ENCODE measurements at places on chromosomes 3 and 15.

- no peak for ATAC-seq
Measured at GRCh38 chr3:114861666-114862065, 285.4 kb downstream of the ZBTB20 start.

DNA sequence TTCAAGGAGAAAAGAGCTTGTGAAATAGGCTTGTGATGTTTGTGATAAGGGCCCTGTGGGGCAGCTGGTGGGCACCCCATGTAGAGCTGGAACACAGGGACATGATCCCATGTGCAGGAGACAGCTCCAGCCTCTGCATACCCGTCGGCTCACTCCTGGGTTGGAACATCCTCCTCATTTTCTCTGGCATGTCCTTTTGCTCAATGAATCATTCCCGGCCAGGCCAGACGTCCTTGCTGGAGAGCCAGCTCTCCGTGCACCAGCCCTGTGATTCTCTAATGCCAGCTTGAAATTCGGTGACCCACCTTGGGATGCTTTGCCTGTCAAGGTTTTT is 77.3 kb downstream of the SMAD3 start:
- peak; percentile 2 for ATAC-seq

DNA sequence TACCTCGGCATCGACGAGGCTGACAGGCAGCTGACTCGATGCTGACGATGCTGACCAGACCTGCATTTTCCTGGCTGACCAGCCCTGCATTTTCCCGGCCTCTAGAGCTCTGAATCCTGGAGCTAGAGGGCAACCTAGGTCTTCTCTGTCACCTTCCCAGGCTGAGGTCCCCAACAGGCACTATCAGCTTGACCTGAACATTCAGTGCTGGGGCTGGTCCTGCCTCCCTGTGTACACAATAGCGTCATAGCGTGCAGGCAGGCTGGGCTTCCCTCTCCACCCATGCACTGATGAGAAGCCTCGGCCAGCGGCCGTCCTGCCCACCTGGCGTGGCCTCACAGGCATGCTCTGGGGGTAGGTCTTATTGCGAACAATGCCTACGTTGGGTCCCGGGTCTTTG is 62.3 kb upstream of the SNRPA1 start:
- ATAC-seq, result peak; percentile 27

- ATAC-seq, result no peak
Measured at GRCh38 chr15:49290191-49290590, 120.1 kb downstream of the GALK2 start.

GRCh38 chr3:56424336-56424735 is 43.9 kb downstream of the ERC2 start:
- no peak for ATAC-seq

GRCh38 chr3:127421943-127422662 is 134.3 kb upstream of the PRR20G start:
- no peak for ATAC-seq

DNA sequence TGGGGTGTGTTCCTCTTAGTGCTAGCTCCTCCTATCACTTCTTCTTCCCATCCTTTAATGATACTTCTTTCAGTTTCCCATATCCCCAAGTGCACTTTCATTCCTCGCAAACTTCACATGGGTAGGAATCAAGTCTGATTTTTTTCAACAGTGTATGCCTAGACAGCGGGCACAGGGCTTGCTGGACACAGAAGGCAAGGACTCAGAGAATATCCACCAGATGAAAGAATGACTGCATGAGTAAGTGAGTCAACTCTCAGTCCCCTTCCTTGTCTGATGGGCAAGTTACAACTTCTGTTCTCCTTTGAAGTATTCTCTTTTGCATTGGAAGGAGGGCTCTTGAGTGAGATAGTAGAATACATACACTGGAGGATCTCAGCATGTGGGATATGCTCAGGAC is 3.1 kb upstream of the SQOR start:
- peak; percentile 25 for ATAC-seq

DNA sequence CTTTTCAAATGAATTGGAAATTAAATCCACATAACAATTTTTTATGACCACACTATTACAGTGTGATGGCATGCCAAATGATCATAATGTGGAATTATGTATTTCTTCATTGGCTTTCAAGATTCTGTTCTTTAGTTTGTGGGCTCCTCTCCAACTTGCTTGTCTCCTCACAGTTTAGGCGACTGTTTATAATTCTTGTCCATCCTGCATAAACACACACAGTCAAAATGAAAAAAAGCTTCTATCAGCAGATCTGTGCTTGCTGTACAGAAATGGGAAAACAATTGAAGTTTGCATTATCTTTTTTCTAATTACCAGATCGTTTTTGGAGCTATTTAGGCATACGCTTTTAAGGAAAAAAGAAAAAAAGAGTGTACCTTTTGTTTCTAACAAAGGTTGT is 37.0 kb downstream of the OPA1 start:
- ATAC-seq, result no peak

DNA sequence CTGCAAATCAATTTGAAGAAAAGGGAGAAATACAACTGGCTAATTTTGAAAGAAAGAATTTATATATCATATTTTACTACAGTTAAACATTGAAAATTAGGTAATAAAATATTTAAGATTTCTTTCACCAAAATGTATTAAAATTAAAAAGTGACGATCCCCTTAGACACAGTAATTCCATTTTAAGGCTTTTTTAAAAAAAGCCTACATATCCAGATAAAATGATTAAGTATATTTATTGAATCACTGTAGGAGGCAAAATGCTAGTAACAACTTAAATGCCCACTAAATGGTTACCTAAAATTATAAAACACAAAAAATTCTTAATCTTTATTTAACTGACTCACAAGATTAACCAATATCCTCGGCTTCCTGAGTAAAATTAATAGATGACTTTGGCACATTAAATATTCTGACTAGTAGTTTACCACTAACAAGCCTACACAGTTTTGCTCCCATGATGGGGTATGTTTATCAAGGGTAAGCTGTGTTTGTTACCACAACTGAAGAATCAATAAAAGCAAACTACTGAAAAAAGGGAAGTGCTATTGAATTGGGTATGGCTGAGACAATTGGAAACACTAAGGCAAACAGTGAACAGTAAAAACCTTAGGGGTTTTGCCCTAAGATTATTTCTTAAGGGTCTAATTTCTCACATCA is 28.4 kb downstream of the ANKRD28 start:
- ATAC-seq, result no peak

GRCh38 chr3:71010726-71011455 is 572.6 kb downstream of the FOXP1 start:
- ATAC-seq, result no peak

GRCh38 chr3:39965997-39966396 is 156.6 kb downstream of the MYRIP start:
- no peak for ATAC-seq

DNA sequence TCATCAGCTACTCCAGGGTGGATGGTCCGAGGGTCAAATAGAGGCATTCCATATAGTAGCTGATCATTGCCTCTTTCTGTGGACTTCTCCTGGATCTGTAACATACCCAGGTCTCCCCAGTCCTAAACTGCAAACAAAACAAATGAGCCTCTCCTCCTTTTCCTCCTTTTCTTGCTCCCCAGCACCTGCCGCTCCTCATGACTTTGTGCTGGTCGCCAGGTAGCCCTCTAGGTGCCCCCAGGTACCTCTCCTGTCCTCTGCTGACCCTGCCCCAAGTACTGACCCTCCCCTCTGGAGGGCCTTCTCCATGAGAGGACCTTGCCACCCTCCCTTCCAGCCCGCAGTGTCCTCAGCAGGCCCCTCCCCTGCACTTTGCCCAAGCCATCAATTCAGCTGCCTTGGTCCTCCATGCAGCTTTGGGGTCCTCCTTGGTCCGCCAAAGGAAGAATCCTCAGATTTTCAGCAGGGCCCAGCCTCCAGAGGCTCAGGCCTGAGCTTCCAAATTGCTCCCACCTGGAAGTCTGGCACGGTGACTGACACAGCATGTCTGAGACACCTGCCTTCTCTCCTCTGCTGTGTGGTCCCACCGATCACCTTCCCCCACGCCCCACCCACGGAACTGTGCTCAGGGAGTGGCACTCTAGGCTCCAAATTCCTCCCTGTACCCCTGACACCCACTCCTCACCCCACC is 111.0 kb downstream of the LRRK1 start:
- no peak for ATAC-seq

- ATAC-seq, result peak; percentile 84
Measured at GRCh38 chr15:44536302-44536961, 515 bp upstream of the EIF3J start.

- no peak for ATAC-seq
Measured at GRCh38 chr3:185625784-185626183, 39.7 kb downstream of the SENP2 start.

DNA sequence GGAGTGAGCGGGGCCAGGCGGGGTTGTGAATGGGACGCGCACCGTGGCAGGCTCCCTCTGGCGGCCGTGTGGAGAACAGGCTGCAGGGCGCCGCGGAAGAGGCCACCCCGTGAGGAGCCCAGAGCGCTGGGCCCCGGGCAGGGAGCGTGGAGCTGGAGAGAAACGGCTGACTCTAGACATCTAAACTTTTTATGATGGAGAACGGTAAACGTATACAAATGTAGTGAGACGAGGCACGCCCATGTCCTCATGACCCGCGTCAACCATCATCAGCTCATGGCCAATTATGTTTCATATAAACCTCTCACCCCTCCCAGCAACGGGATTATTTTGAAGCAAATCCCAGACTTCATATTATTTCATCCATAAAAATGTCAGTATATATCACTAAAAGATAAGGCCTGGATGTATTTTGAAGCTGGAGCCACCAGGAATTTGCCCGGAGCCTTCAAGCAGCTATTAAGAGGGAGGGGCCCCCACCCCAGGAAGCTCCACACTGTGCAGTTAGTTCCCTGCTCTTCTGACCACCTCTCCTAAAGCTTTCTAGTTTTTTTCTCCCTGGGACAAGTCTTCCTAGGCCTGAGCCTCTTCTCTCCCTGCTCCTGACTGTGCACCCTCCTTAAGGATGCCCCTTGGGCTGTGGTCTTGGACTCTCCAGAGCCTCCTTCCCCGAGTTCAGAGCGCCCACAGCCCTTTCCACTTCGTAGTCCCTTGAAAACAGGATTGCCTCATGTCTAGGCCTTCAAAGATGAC is 149.5 kb downstream of the SMAD6 start:
- ATAC-seq, result peak; percentile 96

- peak; percentile 95 for ATAC-seq
Measured at GRCh38 chr3:190321789-190322603, at the start of gene CLDN1. CLDN1 (minus strand) TSS chr3:190322446; CDS start chr3:190322206, 240 bp downstream.

GRCh38 chr3:196081002-196081833 is 672 bp downstream of the TFRC start:
- ATAC-seq, result peak; percentile 68

DNA sequence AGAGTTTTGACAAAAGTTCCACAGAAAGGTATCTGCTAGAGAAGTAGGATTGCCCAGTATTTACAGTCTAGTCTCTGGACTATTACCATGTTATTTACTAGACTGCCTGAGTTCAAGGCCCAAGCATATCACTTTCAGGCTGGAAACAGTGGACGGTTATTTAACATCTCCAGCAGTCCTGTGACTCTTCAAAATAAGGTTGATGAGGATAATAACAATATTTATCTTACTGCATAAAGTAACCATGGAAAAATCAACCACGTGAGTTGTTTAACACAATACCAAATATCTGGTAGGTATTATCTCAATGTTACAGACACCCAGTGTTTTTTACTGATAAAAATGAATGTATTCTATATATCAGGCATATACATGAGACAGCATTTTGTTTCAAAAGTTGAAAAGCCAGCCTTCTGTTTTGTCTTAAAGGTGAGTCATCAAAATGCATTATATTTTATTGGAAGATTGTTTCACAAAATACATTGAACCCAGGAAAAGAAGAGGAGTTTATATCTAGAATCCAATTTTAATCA is 535.8 kb downstream of the TBL1XR1 start:
- no peak for ATAC-seq

- ATAC-seq, result peak; percentile 89
Measured at GRCh38 chr15:42035435-42035761, 14.6 kb upstream of the PLA2G4E start.

DNA sequence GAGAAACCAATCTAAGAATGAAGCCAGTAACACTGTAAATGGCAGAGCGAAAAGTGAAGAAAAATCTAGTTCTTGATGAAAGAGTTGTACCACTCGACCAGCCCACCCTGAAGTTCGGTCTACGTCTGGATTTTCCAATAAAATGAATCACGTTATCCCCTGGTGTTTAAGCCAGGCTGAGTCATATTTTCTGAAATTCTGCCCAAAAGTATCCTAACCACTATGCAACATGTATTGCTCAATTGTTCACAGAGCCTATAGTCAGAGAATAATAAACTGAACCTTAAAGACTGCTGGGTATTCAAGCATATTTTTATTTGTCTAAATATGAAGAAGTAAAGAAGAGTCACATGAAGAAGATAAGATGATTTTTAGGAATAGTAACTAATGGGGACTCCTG is 245.7 kb downstream of the FGF12 start:
- no peak for ATAC-seq

DNA sequence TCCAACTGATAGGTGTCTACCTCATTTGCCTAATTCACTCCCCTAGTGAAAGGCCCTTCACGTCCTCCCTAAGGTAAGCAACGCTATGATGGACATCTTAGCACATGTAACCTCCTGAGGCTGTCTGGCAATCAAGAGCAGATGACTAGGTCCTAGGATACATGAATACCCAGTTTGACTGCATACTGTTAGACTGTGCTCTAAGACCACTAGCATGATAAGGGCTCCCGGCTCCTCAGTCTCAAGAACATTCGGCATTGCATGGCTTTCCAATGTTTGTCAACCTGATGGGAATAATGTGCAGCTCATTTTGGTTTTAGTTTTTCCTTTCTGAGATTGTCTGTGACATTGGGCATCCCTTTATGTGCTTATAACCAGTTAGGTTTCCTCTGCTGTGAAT is 152.1 kb downstream of the UACA start:
- ATAC-seq, result no peak

- no peak for ATAC-seq
Measured at GRCh38 chr3:188403404-188403803, 249.4 kb downstream of the LPP start.

- ATAC-seq, result no peak
Measured at GRCh38 chr3:106135451-106136160, 266.8 kb upstream of the CBLB start.

- ATAC-seq, result no peak
Measured at GRCh38 chr3:32376115-32376514, 15.5 kb upstream of the CMTM7 start.

DNA sequence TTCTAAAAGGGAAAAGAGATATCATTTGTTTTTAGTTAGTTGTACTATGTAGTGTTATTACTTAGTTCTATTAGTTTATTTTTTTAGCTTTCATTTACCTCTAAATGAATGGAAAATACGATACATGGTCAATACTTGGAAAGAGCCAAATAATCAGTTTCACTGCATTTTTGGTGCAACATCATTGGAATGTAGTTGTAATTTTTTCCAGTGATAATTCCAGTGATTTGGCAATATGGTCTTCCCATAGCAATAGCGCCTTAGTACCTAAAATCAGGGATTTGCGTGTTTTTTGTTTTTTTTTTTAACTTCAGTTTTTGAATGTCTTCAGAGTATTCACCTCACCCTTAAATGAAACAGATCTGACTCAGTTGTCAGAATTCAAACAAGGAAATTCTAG is 41.8 kb downstream of the RAB8B start:
- no peak for ATAC-seq

- ATAC-seq, result no peak
Measured at GRCh38 chr15:79898369-79898768, 1.6 kb upstream of the MTHFS start.

GRCh38 chr3:44050101-44050500 is 191.6 kb upstream of the TOPAZ1 start:
- no peak for ATAC-seq

GRCh38 chr15:25244731-25245585 is 193.9 kb downstream of the UBE3A start:
- ATAC-seq, result no peak

- no peak for ATAC-seq
Measured at GRCh38 chr15:74431645-74432044, 2.1 kb downstream of the SEMA7A start.

- ATAC-seq, result no peak
Measured at GRCh38 chr15:33959844-33960548, 8.3 kb upstream of the CHRM5 start.

- no peak for ATAC-seq
Measured at GRCh38 chr3:69273896-69274295, 112.0 kb downstream of the FRMD4B start.
